Activated CD4-positive, alpha-beta T cell treated with anti-CD3 and anti-CD28 coated beads, Interleukin-2, amount 50 U/mL, for 48 hours (primary cell): ENCODE measurements at places on chromosomes 1 and 21.

GRCh38 chr21:29419422-29419821, 120.7 kb downstream of the BACH1 start:
- no peak for DNase-seq

- DNase-seq: no peak
Observed at GRCh38 chr1:112309499-112309898, 86.5 kb upstream of the CTTNBP2NL start.

GRCh38 chr1:8847990-8848389, 30.5 kb downstream of the ENO1 start:
- DNase-seq: no peak

- no peak for DNase-seq
Observed at GRCh38 chr1:235296729-235297128, 31.2 kb downstream of the ARID4B start.

- no peak for DNase-seq
Observed at GRCh38 chr1:25517476-25518394, 25.7 kb upstream of the LDLRAP1 start.

DNA sequence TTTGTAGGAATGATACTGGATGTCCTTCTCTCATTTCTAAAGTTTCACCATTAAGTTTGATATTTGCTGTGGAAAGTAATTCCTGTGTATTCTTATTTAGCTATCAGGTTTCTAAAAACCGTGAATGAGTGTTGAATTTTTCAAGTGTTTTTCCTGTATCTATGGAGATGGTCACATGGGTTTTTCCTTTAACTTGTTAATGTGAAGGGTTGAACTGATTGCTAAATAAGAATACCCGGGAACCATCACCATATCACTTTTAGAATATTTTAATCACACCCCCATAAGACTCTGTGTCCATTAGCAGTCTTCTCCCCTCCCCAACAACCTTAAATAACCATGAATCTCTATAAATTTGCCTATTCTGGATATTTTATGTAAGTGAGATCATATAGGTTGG, 16.5 kb upstream of the ASAP3 start:
- DNase-seq: no peak

- no peak for DNase-seq
Observed at GRCh38 chr1:171981303-171981702, 140.0 kb downstream of the DNM3 start.

DNA sequence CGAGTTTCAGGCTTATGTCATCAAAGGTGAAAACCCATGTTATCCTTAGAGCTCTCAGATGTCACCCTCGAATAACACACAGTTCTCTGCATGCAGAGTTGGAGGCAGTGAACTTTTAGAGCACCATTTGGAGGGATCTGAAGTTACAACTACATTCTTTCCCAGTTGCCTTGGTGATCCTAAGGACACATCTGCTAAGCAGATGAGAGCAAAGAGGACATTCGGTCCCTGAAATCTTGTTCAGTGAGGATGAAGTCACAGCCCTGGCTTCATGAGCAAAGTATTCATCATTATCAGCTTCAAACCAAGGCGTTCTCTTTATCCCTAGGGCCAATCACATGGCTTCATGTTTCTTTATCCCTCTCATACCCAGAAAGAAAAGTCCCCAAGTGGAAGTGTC, 23.1 kb upstream of the MCOLN2 start:
- DNase-seq: no peak

DNA sequence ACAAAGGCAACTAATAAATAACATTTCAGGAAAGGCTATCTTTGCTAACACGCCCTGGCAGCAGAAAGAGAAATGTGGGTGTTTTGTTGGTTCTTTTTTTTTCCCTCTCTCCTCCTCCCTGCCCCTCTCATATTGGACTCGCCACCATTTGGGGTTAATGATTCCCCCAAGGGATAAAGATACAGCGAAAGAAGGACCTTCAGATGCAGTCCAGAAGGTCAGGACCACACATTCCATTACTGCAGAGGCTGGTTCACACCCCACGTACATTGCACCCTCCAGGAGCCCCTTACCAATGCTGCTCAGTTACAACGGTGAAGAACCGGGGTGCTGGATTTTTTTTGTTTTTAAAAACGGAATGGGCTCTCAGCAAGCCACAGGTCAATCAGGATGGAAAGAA, 156.9 kb upstream of the TIAM1 start:
- no peak for DNase-seq

DNA sequence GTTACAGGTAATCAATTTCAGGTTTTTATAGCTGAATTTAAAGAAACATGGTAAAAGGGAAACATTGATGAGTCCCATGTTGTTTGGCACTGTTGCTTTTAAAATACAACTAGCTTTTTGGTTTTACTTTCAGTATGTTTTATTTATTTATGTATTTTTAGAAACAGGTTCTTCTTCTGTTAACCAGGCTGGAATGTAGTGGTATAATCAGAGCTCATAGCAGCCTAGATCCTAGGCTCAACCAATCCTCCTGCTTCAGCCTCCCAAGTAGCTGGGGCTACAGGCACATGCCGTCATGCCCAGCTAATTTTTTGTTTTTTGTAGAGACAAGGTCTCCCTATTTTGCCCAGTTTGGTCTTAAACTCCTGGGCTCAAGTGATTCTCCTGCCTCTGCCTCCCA, 50.4 kb downstream of the CTTNBP2NL start:
- no peak for DNase-seq

GRCh38 chr1:9603766-9604753, 15.3 kb downstream of the TMEM201 start:
- DNase-seq: no peak

- DNase-seq: no peak
Observed at GRCh38 chr1:156075162-156075561, 7.1 kb downstream of the MEX3A start.

GRCh38 chr1:32876341-32877210, 5.9 kb upstream of the FNDC5 start:
- DNase-seq: peak; percentile 66

GRCh38 chr1:153375511-153375910, at the start of gene S100A12:
S100A12 (minus strand) TSS chr1:153375621; CDS start chr1:153374592, 1,029 bp downstream.
- DNase-seq: no peak

DNA sequence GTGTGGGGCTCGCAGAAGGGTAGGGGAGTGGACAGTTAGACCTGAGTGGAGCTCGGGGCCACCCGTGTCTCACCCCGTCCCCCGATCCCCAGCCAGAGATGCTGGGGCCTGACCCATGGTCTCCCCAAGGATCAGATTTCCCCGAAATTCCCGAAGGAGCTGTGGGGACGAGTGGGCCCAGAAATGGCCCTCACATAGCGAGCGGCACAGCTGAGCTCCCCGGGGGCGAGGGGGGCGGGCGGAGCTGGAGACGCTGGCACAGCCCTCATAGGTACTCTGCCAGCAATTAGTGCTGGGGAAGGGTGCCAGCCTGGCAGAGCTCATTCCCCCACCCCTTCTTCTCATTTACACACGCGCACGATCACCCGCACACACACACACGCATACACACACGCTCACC, 9.2 kb downstream of the CASZ1 start:
- no peak for DNase-seq

DNA sequence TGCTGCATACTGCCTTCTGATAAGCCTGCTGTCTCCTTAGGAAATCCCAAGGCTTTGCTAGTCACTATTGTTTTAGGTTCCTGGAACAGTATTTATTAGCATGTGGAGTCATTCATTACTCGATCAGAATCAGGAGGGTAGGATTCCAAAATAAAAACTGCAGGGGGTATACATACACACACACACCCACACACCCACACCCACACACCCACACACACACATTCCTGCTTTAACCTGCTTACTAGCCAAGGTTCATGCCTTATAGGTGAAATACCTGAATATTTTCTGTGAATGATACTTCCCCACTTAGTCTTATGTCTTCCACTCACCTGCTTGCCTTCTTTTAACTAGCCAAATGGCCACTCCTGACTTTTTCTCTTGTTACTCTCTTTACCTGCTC, 325.1 kb downstream of the ADGRL2 start:
- DNase-seq: no peak

DNA sequence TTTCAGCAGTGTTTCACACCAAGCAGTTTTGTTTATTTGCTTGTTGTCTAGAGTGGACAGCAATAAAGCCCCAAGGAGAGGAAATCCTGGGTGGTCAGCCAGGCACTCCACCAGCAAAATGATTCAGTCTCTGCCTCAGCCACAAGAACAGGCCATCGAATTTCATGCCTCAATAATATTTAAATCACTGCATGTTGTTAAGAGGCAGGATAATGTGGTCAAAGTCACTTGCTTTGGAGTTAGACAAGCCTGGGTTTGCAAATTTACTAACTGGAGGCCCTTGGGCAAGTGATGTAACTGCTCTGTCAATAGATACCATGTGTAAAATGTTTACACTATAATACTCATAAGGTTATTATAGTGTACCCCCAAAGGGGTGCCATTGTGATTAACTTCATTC, 349.6 kb downstream of the LMO4 start:
- no peak for DNase-seq

GRCh38 chr1:160108888-160109662, 6.5 kb upstream of the ATP1A2 start:
- DNase-seq: peak; percentile 47

DNA sequence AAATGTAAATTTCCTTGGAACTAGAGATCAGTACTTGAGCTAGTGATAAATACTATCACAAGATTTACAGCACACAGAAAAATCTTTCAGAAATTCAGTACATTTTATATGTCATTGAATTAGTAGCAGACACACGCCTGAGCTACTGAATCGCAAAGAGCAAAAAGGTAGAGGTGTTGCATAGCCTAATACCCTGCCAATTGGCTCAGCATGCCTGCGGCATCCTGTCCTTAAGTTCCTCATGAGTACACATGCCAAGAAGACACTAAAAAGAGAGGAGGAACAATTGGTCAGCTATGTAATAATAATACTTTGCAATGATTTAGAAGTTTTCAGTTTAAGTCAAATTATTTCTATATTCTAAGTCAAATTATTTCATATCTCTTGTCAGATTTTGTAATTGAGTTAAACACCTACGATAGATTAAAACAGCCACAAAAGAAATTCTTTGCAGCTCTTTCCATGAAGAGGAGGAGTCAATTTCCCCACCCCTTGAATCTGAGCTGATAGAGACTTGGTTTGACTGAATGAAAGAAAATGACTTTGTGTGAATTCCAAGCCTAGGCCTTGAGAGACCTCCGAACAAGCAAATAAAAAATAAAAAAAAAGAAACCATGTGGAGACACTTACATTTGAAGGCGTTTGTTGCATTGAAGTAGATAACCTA, 36.2 kb upstream of the PKN2 start:
- no peak for DNase-seq

- no peak for DNase-seq
Observed at GRCh38 chr1:73953586-73953985, 244.4 kb downstream of the LRRIQ3 start.

DNA sequence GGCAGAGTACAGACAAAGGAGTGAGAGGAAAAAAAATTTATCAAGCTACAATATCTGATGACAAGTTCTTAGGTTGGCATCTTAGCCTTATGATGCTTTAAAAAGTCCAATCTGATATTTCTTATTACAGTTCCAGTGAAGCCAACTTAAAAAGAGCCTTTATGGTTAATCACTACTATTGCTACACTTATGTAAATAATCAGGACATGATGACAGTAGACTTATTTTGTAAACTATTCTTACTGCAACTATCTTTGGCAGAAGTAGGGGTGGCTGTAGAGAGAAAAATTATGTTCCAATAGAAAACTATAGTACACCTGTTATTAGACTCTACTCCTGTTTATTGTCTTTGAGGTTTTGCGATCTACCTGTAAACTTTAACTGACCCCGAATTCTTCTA, 25.8 kb upstream of the NUF2 start:
- DNase-seq: no peak

DNA sequence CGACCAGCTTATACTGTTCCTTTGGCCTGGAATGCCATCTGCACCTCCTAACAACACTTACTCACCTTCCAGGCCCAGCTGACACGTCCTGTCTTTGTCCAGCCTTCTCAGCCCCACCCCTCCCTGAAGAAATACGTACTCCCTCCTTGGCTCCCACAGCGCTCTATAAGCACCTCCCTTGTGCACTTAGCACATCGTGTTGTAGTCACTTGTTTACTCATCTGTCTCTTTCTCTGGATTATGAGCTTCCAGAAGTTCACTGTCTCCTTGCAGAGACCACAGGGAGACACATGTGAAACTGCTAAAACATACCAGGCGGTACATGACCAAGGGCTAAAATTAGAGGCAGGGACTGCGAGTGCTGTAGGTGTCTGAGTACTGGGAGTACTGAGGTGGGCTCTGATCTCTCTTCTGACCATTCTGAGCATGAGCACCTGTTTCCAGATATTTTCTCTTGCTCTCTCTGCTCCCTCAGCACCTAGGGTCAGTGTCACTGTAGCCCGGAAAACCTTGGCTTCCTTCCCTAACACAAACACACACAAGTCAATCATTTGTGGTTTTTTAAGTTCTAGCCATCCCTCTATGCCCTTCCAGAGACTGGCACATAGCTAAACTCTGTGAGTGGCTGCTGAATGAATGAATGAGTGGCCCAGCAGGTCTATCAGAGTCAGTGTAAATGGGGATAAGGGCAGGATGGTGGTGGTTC, 5.1 kb downstream of the DCST1 start:
- no peak for DNase-seq

DNA sequence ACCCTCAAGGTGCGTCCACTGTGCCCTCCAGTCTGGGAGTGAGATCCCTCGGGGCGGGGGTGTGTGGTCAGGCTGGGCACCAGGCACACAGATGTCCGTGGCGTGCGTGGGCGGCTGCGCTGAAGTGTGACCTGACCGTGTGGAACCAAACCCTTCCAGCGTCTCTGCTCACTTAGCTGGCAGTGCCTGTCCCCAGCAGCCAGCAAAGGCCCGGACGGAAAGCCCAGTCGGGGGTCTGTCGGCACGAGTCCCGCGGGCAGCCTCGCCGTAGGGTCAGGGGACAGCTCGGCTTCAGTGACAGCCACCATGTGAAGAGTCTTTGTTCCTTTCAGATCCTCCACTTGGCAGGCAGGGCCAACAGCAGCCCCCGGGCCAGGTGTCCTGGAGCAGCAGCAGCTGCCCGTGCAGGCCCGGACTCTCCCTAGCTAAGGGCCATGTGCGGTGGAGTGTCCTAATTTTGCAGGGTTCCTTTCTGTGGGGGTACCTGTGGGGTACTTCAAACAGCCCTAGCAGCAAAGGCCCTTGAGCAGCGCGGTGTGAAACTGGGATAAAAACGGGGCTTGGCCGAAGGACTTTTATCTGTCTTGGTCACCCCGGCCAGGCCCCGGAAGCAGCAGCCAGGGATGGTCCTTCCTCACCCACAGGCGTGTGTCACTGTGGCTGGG, 11.6 kb downstream of the TTLL10 start:
- no peak for DNase-seq

GRCh38 chr1:230793463-230793745, 46.2 kb downstream of the CAPN9 start:
- DNase-seq: no peak

- no peak for DNase-seq
Observed at GRCh38 chr21:40902993-40903392, 56.0 kb upstream of the DSCAM start.

DNA sequence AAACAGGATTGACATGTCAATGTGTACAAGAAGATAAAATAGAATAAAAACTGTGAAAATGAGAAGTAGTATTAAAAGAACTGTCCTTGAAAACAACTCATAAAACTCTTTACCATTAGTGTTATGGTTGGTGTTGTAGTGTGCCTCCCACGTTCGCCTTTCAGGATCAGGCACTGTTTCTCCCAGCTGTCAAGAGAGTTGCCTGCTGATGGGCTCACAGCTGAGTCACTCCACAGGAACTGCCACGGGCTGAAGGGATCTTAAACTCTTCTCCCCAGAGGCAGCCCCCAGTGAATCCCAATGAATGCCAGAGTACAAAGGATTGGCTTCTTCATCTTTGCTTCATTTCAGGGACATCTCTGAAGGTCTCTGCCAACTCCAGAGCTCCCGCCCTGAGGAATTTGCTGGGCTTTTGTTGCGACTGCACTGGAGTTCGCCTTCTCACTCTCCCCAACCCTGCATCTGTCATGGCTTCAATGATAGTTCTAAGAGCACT, 119.6 kb downstream of the ADGRL2 start:
- DNase-seq: no peak
